T-cell (primary cell): ENCODE measurements at places on chromosomes 6 and 20. TPM values are rescaled to one million over a fixed set of nuclear protein-coding genes. Genes with fewer than 3 reads are reported as not detected.
A peak's percentile ranks its signal among the peaks of the same experiment; 100 is the strongest.

DNA sequence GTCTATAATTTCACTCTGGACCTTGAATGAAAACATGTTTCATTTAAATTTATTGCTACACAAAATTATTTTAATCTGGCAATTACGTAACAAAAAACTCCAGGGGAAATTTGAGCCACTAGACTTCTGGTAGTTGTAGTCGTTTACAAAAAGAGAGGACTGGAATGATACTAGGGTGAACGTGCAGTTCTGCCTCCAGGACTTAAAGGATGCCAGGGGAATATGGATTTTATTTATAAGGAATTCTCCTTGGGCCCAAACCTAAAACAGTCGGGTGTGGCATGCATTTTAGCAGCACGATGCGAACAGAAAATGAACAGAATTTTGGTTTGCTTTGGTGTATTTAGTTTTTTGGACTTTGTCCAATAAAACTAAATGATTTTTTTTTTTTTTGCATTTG, 76.9 kb downstream of the PRL start:
- H3K4me3 ChIP-seq, result no peak overlapping the region
- no peaks in the 10 kb centered on the region for H3K27me3 ChIP-seq
- no peaks in the 10 kb centered on the region for H3K4me1 ChIP-seq
- no peak for DNase-seq
- no peaks in the 10 kb centered on the region for H3K36me3 ChIP-seq

DNA sequence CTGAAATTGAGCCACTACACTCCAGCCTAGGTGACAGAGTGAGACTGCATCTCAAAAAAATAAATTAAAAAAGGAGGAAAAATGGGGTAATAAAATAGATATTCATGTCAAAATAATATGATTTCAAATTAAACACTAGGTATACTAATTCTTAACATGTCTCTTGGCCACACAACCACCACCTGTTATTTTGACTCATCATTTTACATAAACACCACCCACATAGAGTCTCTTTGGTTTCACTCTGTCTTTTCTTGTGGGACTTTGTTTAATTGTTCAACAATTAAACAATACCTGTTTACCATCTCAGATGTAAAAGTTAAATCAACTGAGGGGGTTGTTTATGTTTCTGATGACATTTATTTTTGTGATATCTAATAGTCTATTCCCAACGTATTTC, 476.8 kb upstream of the ADGRB3 start:
- H3K4me1 ChIP-seq, result no peaks in the 10 kb centered on the region
- no peak for DNase-seq
- no peaks in the 10 kb centered on the region for H3K36me3 ChIP-seq
- no peak overlapping the region for H3K4me3 ChIP-seq
- no peak overlapping the region for H3K27ac ChIP-seq
- no peaks in the 10 kb centered on the region for H3K27me3 ChIP-seq

DNA sequence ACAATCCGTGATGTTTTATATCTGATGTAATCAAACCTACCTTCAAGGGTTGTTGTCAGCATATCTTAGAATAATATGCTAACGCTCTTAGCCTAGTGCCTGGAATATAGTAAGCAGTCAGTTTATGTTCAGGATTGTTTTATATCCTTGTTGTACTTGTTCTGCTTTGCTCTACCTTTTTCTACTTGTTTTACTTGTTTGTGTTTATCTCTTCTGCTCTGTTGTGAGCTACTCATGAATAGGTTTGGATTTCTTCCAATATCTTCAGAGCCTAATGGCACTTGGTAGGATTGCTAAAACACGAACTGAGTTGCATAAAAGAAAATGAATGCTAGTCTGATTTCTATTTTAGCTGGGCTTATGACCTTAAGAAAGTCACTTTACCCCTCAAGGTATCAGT, 40.1 kb downstream of the DNAH8 start:
- H3K27ac ChIP-seq, result no peak overlapping the region
- H3K36me3 ChIP-seq, result no peaks in the 10 kb centered on the region
- no peak for DNase-seq
- no peak overlapping the region for H3K4me3 ChIP-seq
- no peaks in the 10 kb centered on the region for H3K27me3 ChIP-seq

DNA sequence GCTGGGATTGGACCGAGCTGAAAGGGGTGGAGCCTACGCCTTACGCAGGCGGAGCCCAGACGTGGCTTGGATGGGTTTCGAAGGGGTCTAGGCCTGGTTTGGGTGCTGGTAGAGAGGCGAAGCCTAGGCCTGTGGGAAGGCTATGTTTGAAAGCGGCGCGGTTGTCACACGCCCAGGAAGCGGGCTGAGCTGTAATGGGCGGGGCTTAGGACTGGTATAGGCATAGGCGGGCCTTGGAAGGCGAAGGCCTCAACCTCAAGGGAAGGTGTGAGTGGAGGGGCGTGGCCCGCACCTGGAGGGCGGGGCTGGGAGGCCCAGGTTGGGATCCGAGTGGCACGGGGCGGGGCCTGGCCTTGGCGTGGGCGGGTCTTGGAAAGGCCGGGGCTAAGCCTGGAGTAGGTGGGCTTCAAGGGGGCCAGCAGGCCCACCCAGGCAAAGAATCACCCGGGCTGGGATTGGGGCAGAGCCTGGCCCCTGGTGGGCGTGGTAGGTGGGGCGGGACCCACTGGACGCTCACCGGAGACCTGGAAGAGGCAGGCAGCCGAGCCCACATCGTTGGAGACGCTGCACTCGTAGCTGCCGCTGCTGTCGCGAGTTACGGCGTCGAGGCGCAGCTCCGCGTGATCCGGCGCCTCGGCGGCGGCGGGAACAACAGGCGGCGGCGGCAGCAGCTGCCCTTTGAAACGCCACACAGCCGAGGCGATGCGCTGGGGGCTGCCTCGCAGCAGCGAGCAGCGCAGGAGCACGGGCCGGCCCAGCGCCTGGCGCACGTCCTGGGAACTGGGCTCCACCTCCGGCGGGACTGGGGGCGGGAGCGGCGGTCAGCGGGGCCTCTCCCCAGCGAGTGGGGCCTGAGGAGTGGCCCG, 49.0 kb downstream of the MDGA1 start:
- no peak overlapping the region for H3K4me3 ChIP-seq
- DNase-seq, result peak; percentile 24
- H3K27ac ChIP-seq, result no peak overlapping the region
- no peaks in the 10 kb centered on the region for H3K36me3 ChIP-seq

DNA sequence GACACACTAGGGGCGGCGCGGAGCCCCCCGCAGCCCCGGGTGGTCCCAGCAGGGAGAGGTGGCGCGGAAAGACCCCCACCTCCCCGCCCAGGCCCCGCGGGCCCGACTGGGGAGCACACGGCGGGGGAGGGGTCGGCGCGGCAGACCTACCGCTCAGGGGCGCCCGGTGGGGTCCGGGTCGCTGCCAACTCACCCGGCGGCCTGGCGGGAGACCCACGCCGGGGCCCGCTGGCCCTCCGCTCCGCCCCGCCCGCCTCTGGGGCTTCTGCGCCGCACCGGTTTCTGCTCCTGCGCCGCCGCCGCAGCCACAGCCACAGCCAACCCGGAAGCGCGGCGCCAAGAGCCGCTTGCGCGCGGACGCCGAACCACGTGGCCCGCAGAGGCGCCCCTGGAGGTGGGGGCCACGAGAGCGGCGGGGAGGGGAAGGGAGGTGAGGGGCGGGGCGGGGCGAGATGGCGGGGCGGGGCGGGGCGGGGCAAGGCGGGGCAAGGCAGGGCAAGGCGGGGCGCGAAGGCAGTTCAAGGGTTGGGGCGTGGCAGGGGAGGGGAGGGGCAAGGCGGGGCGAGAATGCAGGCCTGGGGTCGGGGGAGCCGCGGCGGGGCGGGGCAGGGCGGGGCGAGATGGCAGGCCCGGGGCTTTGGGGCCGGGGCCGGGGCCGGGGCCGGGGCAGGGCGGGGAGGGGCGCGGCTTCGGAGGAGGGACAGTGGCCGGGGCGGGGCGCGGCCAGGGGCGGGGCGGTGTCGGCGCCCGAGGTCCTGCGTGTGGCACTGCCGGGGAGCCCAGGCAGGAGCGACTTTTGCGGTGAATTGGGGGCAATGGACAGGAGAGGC, at the start of gene ZBTB24:
Gene ZBTB24, minus strand, starts transcription at position 315 of the 830 bp plus-strand sequence. CDS start 1,193 bp downstream, outside the sequence.
- peak within 1 kb of the TSS; percentile 70 for H3K4me3 ChIP-seq
- peak; percentile 87 for DNase-seq
- no peaks in the 10 kb centered on the region for H3K36me3 ChIP-seq
- peak within 1 kb of the TSS; percentile 80 for H3K27ac ChIP-seq
- no peaks in the 10 kb centered on the region for H3K27me3 ChIP-seq

- DNase-seq, result no peak
- no peaks in the 10 kb centered on the region for H3K36me3 ChIP-seq
- no peaks in the 10 kb centered on the region for H3K27me3 ChIP-seq
Measured at GRCh38 chr6:4446982-4447381, 311.6 kb upstream of the ECI2 start.

GRCh38 chr6:34378470-34378869, 14.0 kb downstream of the NUDT3 start:
- H3K4me3 ChIP-seq, result no peak overlapping the region
- peaks cover 2% of the 10 kb centered on the region for H3K36me3 ChIP-seq
- no peak for DNase-seq

- H3K27ac ChIP-seq, result no peak overlapping the region
- no peaks in the 10 kb centered on the region for H3K4me1 ChIP-seq
- no peaks in the 10 kb centered on the region for H3K27me3 ChIP-seq
Measured at GRCh38 chr20:43762911-43763310, 36.1 kb upstream of the GTSF1L start.

DNA sequence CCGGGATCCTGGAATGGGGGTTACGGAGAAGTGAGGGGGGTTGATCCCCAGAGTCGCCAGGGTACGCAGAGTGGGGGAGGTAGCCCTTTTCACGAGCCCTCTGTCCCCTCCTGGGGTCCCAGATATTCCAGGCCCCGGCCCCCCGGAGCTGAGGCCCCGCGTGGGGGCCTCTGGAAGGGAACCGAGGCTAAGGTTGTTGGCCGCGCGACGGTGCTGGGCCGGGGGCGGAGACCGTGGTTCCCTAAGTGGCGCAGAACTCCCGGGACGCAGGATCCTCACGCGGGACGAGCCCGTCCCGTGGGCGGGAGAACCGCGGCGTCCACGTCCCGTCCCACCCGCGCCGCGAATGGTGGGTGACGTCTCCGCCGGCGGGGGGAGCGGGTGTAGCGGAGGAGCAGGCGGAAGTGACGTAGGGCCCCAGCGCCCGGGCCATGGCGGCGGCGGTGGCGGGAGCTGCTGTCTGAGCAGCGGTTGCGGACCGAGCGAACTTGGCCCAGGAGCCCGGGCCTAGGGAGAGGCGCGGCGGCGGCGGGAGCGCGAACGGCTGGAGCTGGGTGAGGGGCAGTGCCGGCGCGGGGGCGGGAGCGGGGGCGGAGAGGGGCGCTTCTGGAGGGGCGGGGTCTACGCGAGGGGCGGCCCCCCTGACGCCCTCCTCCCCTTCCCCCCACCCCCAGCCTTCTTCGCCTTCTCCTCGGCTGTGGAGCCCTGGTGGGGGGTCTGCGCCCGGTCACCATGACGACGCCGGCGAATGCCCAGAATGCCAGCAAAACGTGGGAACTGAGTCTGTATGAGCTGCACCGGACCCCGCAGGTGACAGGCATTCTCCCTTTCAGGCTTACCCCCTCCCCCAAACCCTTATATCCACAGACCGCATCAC, at the start of gene RING1:
Gene RING1, plus strand, starts transcription at position 410 of the 877 bp plus-strand sequence. Its CDS starts 323 bp downstream, at position 733.
- H3K4me1 ChIP-seq, result peaks cover 13% of the 10 kb centered on the region
- peak within 1 kb of the TSS; percentile 93 for H3K27ac ChIP-seq
- no peaks in the 10 kb centered on the region for H3K36me3 ChIP-seq
- H3K27me3 ChIP-seq, result peaks cover 18% of the 10 kb centered on the region
- DNase-seq, result peak; percentile 82

DNA sequence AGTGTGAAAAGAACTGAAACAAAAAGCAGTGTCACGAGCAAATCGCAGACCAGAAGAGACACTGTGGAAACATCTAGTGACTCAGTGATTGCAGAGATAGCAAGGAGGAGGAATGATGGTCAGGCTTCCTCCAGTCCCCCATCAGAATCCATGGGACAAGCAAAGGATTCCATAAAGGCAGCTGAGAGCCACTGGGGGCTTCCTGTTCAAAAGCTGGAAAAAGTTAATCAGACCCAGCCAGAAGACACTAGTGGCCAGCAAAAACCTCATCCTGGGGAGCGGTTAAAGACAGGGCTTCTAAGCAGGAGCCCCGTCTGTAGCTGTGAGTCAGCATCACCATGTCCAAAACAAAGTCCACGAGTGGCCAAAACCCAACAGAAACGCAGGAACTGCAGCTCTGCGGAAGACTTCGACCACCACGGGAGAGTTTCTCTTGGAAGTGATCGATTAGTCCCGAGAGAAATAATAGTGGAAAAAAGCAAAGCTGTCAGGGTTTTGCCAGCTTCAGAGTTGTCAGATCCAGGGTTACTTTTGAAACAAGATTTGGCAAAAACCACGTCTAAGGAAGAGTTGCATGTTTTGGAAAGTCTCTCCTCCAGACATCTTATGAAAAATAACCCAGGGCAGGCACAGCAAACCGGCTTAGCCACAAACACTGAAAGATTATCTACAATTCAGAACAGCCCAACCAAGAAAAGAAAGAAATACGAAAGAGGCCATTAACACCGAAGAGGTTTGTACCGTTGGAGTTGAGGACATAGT, 51.0 kb downstream of the JAG1 start:
- DNase-seq, result no peak
- no peaks in the 10 kb centered on the region for H3K27me3 ChIP-seq
- H3K36me3 ChIP-seq, result no peaks in the 10 kb centered on the region
- no peak overlapping the region for H3K27ac ChIP-seq
- H3K4me1 ChIP-seq, result no peaks in the 10 kb centered on the region
- no peak overlapping the region for H3K4me3 ChIP-seq

GRCh38 chr20:53597521-53598120, 4.0 kb upstream of the ZNF217 start:
- H3K4me3 ChIP-seq, result no peak overlapping the region
- peaks cover 6% of the 10 kb centered on the region for H3K36me3 ChIP-seq
- no peak for DNase-seq
- H3K27ac ChIP-seq, result peak overlapping the region; percentile 92

Gene C6orf58
- not detected for total RNA-seq

Gene SCRT2
- total RNA-seq, result not detected

Gene MYLK2
- total RNA-seq, result not detected

Gene BHLHE23
- total RNA-seq, result not detected

Gene ERVFRD-1
- total RNA-seq, result not detected

Gene ISM1
- 3.9 TPM for total RNA-seq

Gene SRC
- total RNA-seq, result 1.4 TPM

Gene PSORS1C2
- total RNA-seq, result not detected

Gene KCNQ2
- total RNA-seq, result 0.25 TPM

Gene GNMT
- total RNA-seq, result 0.93 TPM
